ENCODE measurements at places on chromosomes 16 and 17.

- DNase-seq, result peak; percentile 57
Observed at GRCh38 chr16:12819126-12820117, 15.7 kb upstream of the CPPED1 start.

DNA sequence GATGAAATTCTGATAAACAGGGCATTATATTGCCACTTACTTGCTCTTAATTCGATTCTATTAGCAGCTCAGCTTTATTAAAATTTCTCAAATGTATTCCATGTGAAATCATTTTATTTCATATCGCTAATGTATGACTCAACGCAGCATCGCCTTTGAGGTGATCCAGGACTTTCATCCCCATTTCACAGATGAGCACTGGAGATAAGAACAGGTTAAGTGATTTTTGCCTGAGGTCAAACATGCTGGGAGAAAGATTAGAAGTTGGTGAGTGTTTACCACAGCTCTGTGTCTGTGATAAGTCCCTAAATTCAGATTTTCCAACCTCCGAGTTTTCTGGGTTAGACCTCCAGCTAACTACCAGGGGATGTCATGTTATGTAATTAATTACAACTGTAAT lies 43.6 kb downstream of the RBFOX1 start:
- DNase-seq, result no peak

GRCh38 chr17:8204761-8205555 lies 5.4 kb downstream of the AURKB start:
- DNase-seq, result no peak

GRCh38 chr16:49442805-49443204 lies 69.2 kb downstream of the C16orf78 start:
- DNase-seq, result no peak

DNA sequence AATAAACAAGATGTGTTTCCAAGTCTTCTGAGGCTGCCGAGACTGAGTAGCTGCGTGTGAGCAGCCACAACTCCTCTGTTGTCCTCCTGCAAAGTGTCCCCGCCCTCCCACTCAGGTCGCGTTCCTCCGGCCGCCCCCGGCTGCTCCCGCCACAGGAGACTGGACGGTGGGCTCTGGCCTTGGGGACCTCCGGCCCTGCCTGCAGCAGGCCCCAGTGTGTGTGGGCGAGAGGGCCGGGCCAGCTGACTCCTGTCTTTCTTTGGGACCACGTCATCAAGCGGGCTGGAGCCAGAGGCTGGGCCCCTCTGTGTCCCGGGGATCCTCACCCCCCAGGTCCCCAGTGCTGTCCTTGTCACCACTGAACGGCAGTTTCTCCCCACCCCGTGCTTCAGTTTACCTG lies 175.3 kb downstream of the NPIPB11 start:
- DNase-seq, result no peak

- no peak for DNase-seq
Observed at GRCh38 chr16:85471469-85472431, 141.4 kb upstream of the GSE1 start.

DNA sequence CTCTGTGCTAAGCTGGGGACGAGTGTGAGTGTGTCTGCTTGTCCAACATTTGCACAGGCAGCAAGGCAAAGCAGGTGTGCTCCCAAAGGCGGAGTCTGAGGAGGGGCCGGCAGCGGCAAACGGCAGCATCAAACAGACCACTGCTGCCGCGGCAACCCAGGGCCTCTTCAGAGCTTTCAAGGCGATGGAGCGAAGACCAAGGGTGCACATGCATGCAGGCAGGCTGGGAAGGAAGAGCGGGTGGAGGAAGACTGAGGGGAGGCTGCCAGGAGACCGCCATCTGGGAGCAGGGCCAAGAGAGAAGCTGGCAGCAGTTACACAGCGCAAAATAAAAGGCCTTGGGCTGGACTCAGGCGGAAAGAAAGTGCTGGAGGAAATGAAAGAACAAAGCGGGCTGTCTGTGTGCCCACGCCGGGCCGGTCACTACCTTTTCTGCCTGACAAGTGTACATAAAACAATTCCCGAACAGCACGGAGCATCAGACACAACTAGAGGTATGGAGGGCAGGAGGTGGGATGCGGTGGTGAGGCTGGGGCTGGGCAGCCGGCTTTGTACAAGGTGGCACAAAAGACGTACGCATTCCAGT lies 8.5 kb downstream of the TIMM22 start:
- DNase-seq, result no peak

- DNase-seq, result no peak
Observed at GRCh38 chr16:23480257-23480656, 27.3 kb upstream of the COG7 start.

DNA sequence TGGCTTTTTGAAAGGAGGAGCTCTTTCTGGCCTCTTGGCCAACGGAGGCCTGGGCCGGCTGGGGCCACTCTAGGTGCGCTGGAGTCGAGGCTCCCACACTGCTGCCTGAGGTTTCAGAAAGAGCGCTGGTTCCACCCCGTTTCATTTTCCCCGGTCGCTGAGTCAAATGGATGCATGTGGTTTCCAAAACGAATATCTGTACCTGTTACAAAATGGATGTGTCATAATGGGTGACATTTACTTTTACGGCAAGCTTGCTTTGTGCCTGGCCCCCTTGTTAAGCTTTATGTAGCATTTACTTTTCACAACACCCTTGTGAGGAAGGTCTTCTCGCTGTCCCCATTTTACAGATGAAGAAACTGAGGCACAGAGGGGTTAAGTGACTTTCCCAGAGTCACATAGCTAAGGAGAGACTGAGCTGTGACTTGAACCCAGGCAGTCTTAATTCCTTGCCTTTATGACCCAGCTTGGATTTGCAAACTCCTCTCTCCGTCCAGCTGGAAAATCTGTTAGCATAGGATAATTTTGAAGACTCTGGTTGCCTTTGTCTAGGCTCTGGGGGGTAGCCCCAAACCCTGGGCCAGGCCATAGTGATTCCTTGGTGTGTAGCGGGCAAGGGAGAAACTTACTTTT lies 10.6 kb downstream of the KSR1 start:
- no peak for DNase-seq

DNA sequence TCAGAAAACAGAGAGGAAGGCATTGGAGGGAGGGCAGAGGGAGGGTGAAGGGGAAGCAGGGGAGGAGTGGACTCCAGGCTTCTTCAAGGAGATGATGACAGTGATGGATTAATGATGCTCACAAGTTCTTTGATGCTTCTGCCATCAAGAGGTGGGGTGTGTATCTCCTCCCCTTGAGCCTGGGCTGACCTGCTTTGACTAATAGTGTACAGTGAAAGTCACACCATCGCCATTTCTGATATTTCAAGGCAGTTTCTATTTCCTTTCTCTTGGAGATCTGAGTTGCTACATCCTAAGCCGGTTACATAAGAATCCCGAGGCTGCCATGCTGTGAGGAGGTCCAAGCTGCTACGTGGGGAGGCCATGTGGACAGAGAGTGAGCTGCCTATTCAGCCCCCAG lies 312.5 kb downstream of the MAF start:
- DNase-seq, result no peak

DNA sequence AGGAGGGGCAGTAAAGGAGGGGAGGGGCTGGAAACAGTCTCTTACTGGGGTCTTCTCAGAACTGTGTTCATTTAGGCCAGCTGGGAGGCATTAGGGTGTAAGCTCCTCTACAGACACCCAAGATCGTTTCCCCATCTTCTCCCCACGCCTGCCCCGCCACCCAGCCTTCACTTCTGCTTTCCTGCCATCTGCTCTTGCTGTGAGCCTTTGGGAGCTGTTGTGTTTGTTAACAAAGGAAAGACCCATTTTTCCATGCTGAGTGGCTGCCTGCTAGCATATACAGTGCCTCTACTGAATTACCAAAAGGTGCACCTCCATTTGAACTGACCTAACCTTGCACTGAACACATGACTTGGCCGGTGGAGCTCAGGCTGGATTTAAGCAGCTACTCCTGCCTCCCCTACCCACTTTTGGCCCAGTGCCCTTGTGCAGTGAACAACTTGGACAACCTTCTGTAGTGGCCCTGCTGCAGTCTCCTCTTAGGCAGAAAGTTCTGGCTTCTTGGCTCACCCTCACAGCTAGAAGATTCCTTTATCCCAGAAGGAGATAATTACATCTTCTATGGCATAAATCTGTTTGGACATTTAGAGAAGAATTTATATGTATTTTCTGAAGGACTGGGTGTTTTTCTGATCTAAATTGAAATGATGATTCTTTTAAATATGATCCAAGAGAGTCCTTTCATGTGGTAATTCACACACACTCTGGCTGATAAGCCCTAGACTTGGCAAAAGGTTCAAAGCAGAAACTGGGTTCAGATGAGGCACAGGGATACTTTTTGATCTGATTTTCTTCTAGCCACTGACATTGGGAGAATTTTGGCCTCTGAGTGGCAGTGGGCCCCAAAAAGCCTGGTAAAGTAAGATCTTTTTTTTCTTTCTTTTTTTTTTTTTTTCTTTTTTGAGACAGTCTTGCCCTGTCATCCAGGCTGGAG lies 81.9 kb upstream of the HNF1B start:
- DNase-seq, result no peak

- DNase-seq, result peak; percentile 12
Observed at GRCh38 chr17:8243827-8244226, 4.0 kb downstream of the CTC1 start.

DNA sequence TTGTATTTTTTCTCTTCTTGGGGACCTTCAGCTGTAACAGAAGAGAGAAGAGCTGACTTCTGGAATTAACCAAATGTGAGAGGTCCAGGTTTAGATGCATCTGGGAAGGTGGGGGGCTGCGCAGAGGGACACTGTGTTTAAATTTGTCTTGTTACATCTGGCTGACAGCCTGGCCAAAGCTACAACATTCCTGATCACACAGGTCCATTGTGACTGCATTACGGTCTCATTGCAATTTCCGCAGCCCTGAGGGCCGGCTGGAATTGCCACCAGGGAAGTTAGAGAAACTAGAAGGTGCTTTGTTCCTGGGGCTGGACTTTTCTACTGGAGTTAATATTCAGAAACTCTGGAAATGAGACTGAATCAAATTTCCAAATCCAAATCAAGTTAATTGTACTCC lies 37.9 kb upstream of the LRRC75A start:
- DNase-seq, result no peak
